ENCODE measurements at places on chromosomes 4 and X. TPM values are rescaled to one million over a fixed set of nuclear protein-coding genes. Genes with fewer than 3 reads are reported as not detected.

- DNase-seq: no peak
These were observed 20.6 kb downstream of the GSX2 start for GRCh38 chr4:54120518-54120917.

DNA sequence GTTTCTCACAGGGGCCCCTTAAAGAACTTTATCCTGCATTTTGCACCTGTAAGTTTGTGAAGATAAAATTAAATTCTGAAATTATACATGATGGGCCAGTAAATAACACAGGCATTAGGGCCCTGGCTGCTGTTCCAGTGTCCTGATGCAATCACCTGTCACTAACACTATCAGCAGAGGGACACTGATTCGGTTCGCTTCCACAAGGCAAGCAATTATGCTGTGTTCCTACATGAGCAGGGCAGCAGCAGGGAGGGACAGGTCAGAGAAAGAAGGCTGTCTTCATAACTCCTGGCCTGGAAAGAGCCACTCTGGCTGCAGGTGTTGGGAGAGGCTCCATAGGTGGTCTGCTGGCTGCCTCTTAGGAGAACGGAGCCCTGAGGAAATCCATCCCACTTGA, 487.3 kb downstream of the MID1IP1 start:
- DNase-seq: no peak

- no peak for DNase-seq
These were observed 10.8 kb downstream of the FTHL17 start for GRCh38 chrX:31061091-31061490.

Gene GATA1
- 0.35 TPM for total RNA-seq

GRCh38 chr4:99507349-99507748, 3.5 kb upstream of the C4orf17 start:
- no peak for DNase-seq

DNA sequence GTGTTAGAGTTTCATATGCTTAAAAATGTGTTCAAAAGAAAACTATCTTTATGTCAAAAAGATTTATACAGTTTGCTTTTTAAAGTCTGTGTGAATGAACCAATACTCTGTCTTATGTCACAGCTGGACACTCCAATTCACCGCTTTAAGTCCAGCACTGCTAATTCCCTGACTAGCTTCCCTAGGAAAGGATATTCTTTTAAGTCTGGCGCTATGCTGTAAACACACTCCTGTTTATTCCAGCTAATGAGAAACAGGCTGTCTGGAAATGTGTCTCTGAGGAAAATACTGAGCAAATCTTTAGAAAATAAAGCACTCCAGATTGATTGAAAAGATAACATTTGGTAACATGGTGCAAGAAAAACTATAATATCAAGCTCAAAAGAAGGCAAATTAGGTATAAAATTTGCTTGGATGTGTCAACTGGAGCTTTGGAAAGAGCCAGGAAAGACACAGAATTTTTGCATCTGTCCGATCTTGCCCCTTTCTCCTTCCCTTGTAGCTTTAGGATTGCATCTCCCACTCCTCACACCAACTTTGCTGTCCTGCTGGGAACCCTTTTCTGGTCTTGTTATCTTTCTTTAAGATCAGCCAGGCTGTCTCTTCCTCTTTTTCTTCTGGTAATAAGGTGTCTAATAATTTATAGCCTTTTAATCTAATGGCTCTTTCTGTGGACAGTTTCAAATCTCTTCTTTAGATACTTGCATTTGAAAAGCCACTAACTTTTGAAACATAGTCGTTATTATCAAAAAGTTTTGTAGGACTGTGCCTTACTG, 40.9 kb upstream of the VEGFC start:
- no peak for DNase-seq
